ENCODE measurements at places on chromosomes 4 and X. TPM values are rescaled to one million over a fixed set of nuclear protein-coding genes. Genes with fewer than 3 reads are reported as not detected.

PDGFRA gene
- total RNA-seq, result 2.1 TPM

SHISA3 gene
- 0.09 TPM for total RNA-seq

CTAG1A gene
- total RNA-seq, result not detected

DNA sequence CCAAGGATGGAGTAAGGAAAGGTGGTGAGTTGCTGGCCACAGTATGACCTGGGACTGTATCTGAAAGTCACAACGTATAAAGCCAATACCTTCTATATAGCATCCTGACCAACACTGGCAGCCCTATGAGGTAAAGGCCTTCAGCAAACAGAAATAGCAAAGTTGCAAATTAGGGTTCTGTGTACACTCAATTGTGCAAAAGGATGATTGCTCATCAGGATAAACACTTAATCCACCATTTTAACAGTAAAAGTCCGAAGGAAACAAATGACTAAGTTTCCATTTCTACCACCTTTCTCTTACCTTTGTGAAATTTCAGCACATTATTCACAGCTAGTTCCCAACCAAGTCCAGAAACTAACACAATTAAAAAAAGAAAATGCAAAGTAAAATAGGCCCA is 1.4 kb upstream of the FNIP2 start:
- H3K27ac ChIP-seq, result no peak overlapping the region
- H3K36me3 ChIP-seq, result no peaks in the 10 kb centered on the region
- H3K4me1 ChIP-seq, result peaks cover 13% of the 10 kb centered on the region
- no peak for DNase-seq
- H3K4me3 ChIP-seq, result no peak overlapping the region
- H3K27me3 ChIP-seq, result peaks cover 36% of the 10 kb centered on the region

DNA sequence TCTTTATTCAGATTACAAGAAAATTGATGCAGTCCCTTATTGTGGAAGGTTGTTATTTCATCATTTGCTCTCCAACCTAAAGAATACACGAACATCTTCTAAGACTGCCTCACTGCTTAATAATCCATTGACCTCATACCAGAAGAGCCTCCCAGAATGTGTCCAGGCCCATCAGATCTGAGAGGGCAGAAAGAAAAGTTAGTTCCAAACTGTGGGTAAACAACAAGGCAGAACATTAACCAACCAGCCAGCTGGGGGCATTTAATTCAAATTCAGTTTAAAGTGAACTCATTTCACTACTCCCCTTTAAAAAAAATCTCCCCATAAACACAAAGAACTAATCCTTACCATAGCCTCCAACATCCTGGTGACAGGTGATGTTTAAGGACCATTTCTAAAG is 13.8 kb downstream of the GPC4 start:
- H3K27ac ChIP-seq, result no peak overlapping the region
- no peak for DNase-seq
- H3K36me3 ChIP-seq, result no peaks in the 10 kb centered on the region

DNA sequence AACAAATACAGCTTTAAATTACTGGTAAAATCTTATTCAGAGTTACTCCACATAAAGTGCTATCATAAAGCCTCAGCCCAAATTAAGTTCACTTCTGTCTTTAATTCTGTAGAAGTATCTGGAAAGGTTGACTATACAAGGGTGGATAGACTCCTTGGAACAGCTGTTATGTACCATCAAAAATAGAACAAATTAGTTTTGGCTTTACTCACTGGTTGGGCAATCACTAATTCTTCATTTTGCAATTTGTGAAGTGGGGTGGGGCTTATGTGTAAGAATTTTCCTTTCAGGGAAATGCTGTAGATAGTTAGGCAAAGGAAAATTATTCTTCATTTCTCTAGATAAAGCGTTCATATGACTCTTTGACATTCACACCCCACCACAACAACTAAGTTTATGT is 7.8 kb downstream of the DIAPH2 start:
- no peak overlapping the region for H3K27ac ChIP-seq
- H3K27me3 ChIP-seq, result no peaks in the 10 kb centered on the region
- peaks cover 17% of the 10 kb centered on the region for H3K4me1 ChIP-seq

- H3K27me3 ChIP-seq, result no peaks in the 10 kb centered on the region
- H3K27ac ChIP-seq, result no peak overlapping the region
- no peaks in the 10 kb centered on the region for H3K4me1 ChIP-seq
Measured at GRCh38 chr4:1330761-1331590, 16.0 kb upstream of the UVSSA start.

All from neural progenitor cell (in vitro differentiated cells).